ENCODE measurements at places on chromosomes 1 and 21.

DNA sequence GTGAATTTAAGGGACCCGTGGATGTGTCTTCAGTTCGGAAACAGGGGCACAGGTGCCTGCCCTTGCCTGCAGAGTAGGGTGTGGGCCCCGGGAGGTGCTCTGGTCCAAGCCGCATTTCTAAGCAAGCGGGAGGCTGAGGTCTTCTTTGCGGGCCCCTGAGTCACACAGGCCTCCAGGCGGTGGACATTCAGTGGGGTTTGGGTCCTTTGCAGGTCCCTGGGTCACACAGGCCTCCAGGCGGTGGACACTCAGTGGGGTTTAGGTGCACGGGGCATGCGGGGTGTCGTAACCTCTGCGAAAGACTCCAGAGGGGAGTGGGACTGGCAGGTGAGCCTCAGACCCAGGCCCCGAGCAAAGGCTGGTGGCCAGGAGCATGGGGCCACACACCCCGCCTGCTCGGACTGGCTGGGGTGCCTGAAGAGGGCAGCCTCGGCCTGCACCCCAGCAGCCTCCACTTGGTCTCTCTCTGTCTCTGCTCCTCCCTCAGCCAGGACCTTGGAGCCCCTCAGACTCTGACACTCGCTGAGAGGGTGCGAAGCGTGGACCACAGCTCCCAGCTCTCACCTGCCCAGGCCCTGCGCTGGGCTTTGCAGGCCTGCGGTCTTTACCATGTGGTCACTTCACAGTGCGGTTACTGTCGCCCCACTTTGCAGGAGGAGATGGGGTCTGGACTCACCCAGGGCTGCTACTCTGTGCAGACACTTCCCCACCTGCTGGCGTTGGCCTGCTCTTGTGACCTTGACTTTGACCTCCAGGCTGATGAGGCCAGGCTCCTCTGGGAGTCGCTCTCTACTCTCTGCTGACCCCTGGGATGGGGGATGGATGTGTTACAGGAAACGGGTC lies 6.0 kb upstream of the AGPAT3 start:
- DNase-seq, result no peak

DNA sequence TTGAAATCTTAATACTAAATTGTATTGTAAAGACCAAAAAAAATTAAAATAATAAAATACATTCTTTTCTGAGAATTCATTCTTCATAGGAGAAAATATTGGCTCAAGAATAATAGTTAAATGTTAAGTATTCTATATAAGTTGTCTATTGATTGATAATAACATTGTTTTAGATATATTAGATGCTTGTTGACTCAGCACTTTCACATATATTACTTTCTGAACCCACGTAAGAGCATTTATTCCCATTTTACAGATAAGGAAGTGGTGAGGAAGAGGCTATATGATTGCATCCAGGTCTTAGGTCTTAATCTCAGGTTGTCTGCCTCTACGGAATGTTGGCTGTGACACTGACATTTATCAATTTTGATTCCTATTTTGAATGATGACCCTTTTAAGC lies 898.8 kb downstream of the TTLL7 start:
- DNase-seq, result no peak

GRCh38 chr1:53328009-53328461 lies at the start of gene LRP8:
LRP8 (minus strand) TSS chr1:53328070; CDS start chr1:53327912, 158 bp downstream.
- peak; percentile 30 for DNase-seq

DNA sequence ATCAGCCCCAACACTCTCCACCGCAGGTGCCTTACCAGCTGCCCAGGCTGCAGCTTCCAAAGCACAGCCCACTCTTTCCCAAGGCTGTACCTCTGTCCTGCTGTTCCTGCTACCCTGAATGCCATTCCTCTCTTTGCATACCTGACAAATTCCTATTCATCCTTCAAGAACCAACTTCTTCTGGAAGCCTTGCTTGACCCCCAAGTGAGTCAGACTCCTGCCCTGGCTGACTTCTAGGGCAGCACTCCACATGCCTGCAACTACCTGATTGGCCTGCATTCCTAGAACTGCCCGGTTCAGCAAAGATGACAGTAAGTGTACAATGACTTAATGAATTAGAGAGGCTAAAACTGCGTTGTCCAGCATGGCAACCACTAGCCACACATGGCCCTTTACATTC lies 20.8 kb upstream of the PDZK1IP1 start:
- DNase-seq, result no peak

DNA sequence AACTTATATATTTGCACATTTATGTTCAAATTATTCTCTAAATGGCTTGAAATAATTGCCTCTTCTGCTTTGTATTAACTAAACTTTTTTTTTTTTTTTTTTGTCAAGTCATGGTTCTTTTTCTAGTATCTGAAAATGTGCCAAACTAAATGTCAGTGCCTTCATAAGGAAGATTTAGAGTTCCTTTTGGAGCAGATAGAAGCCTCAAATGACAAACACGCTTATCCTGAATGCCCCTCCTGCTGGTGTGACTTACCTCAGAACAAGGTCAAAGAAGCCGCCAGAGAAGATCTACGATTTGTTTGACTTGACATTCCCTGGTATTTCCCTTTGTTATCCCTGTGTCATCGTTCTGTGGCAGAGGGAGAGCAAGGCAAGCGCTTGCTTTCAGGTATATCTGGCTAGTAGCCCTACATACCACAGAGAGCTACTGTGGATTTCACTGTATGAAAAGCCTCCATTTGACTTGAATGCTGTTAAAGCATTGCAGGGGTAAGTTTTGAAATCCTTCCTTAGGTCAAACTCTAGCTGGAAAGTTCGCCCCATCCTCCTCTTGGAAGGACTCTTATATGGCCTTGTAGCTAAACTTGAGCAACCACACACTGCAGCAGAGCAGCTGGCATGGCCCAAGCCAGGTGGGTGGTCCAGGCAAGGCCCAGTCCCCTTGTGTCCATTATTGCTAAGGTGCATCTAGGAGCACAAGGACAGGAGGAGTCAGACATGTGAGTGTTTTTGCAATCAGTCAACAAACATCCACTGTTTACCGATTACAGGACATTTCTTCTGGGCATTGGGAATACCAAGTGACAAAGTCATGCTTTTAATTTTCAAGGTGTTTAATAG lies 285.4 kb upstream of the USP25 start:
- DNase-seq, result no peak

GRCh38 chr21:36478941-36479340 lies 981 bp downstream of the CLDN14 start:
- DNase-seq, result peak; percentile 1

- no peak for DNase-seq
These were observed 19.3 kb upstream of the ACTA1 start for GRCh38 chr1:229452956-229453801.

DNA sequence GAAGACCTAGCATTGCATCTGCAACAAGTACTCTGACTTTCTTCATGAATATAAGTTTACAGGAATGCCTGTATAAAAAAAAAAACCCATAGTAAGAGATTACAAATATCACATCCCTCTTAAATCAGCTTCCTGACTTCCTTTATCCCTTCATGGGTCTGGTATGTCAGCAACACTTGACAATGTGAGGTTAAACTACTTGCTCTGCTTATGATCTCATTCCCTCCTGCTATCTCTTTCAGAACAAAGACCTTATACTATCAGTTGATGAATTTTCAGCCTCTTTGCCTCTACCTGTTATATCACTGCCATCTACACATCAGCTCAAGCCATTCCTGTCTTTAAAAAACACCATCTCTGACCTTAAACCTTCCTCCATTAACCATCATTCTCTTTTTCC lies 130.9 kb upstream of the SAMSN1 start:
- DNase-seq, result no peak

DNA sequence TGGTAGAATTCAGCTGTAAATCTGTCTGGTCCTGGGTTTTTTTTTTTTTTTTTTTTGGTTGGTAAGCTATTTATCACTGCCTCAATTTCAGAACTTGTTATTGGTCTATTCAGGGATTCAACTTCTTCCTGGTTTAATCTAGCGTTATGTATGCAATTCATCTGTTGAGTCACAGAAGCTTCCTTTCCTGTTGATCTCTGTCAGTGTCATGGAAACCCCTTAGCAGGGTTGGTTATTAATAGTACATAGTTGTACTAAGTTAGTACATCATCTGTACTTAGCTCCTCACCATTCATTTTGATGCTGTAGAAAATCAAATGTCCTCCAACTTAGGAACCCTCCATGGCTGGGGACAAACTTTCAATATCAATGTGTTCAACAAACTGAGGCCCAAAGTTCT lies 51.0 kb upstream of the BARHL2 start:
- DNase-seq, result no peak

DNA sequence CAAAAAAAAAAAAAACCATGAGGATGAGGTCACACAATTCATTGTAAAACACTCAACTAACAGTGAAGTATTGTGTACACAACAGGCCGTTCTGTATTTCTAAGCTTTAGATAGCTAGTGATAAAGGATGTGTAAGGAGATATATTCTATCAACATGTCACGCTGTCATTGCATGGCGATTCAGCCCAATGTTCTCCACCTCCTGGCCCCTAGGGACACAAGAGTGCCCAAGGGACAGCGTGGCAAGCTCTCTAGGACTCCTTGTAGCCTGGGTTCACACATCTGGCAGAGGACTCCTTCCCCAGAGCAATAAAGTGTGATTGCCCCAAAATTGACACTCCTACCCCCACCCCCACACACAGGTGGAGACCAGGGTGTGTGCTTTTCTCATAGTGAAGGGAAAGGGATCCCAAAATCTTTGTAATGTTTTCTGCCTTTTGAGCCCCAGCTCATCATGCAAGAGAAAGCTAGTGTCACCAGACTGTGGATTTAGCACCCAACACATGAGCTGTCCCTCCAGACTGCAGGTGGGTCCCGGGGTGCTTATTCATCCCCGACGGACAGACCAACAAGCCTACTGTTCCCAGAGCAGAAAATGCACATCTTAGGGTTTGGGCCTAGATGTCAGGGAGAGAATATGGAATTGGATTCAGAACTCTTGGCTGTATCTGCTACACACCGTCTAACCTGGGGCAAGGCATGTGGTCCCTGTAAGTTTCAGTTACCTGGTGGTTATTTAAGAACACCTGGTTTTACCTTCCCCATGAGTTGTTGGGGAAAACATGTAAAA lies 11.5 kb downstream of the TMPRSS3 start:
- no peak for DNase-seq

DNA sequence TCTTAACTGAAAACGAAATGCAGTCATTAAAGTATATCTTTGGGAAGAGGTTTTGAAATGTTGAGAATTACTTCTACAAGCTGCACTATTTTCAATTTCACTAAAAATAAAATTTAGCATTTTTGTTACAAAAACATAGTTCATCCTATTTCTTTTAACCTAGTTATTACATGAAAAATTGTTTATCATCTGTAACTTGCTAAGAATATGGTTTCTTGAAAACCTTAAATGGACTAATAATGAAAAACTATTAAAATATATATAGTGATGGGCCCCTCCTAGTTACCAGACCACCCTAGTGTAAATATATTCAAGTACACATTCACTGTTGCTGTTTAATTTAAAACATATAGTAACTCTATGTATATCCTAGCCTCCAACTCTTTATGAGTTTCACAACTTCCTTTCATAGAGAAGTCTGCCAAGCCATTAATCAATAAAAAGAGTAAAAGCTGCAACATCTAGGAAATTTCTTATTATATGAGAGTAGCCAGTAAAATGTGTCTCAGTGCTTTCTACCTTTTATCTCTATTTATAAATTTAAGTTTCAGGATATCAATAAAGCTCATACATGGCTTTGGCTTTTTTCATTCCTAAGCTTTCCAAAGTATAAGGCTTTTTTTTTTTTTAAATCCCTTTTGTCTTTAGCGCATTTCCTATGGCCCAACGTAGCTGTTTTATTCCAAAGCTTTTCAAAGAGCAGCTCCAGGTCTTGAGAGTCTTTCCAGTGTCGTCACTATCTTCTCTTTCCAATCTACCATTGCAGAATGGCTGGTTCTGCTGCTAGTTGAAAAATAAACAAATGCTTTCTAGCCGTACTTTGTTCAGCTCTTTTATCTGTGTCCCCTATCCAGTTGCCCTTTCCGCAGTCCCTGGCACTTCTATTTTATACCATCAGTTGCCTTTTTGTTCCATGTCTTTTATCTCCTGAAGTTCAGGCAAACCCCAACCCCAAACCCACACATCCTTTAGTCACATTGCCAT lies 6.5 kb downstream of the IRF2BP2 start:
- DNase-seq, result no peak

- DNase-seq, result no peak
These were observed 24.6 kb downstream of the IGSF21 start for GRCh38 chr1:18132022-18132710.

DNA sequence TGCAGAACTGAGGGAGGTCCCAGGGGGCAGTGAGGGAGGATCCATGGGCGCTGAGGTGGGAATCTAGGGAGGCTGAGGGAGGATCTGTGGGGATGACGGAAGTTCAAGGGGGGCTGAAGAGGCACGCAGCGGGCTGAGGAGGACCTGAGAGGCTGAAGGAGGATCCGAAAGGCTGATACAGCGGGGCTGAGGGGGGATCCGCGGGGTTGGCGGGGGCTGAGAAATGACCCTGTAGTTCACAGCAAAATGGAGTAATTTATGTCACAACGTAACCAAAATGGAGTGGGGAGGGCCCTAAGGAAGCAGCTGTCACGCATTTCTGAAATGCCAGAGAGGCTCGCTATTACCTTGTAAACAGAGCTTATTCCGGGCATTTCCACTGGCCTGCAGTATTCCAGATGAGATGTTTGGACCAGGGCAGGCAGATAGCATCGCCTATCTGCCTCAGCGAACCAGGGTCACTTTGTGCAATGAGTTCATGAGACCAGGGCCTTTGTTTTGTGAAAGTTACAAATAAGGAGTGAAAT lies 926 bp upstream of the MRPL55 start:
- no peak for DNase-seq

- DNase-seq, result no peak
These were observed 2.9 kb downstream of the PPM1J start for GRCh38 chr1:112712191-112712590.

DNA sequence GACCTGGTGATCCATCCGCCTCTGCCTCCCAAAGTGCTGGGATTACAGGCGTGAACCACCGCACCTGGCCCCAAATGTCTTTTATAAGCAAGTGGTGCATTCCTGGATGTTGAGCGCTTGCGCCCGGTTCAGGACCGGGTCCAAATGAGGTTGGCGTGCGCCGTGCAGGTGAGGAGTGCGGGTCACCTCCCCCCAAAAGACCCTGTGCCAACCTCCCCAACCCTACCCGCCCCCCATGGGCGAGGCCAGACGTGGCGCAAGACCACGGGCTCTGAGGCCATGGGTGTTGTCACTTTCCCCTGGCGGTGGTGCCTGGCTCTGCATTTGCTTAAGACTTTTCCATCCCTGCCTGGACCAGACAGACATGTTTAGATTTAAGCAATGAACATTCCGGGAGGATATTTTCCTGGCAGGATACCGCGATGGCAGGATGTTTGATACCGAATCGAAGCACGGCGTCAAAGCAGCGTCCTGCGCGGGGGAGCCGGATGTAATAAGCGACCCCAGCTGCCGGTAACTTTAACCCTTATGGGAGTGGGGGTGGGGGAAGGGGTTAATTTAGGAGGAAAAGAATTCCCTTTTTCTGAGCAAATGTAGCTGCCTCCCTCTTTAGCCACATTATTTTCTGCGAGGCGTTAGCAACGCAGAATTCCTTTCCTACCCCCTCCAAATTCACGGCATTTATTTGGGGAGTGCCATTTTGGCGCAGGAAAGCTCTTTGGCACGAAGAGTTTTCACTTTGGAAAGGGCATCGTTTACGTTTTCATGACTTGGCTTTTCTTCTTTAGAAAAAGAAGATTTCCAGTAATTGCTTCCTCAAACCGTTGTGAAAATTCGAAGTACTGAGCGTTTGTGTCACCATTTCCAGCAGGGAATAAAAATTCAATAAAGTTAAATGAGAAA lies 27.8 kb upstream of the RNF187 start:
- DNase-seq, result no peak
